Hematopoietic multipotent progenitor cell treated with erythropoietin and hydrocortisone succinate and interleukin-3 and kit ligand, for 6 days (in vitro differentiated cells): ENCODE measurements at places on chromosomes 12 and 14.
A peak's percentile ranks its signal among the peaks of the same experiment; 100 is the strongest.

GRCh38 chr14:68469208-68469713, 323.6 kb downstream of the ZFP36L1 start:
- DNase-seq = no peak

GRCh38 chr12:111101003-111101402, 180.6 kb upstream of the MYL2 start:
- DNase-seq = no peak

DNA sequence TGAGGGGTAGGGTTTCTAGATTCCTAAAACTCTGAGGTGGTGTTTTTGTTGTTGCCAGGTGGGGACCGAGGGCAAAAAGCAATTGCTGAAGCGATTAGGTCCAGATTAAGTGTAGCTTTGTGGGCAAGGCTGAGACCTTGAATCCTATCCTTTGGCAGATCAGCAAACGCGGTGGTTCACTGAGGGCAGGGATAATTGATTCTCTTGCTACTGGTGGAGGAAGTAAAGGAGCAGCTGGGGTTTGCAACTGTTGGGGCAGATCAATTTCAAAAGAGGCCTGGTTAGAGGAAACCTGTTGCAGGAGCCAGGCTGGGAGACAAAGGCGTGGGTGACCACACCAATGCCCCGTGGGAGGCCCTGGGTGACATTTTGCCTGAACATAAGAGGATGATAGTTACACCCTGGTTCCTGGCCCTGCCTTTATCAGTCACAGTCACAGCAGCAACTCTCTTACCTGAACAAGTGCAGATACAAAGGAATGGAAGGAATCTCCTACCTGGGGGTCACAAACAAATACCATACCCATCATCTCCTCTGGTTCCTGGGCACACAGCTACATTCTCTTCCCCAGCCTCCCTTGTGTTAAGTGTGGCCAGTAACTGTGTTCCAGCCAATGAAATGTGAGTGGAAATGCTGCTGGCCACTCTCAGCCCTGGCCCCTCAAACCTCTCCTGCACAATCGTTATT, 43.3 kb upstream of the RASSF3 start:
- no peak for DNase-seq

GRCh38 chr12:69275471-69275891, 36.1 kb downstream of the CPSF6 start:
- DNase-seq = no peak

GRCh38 chr12:89468648-89469326, 55.8 kb downstream of the GALNT4 start:
- peak; percentile 62 for DNase-seq

DNA sequence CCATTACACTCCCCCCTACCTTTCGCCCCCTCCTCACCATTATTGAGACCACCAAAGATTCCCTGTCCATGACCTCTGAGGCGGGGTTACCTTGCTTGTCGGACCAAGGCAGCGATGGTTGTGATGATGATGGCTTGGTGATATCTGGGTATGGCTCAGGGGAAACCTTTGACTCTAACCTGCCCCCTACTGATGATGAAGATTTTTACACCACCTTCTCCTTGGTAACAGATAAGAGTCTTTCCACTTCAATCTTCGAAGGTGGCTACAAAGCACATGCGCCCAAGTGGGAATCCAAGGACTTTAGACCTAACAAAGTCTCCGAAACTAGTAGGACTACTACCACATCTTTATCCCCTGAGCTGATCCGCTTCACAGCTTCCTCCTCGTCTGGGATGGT, 350.2 kb downstream of the DIO2 start:
- no peak for DNase-seq

GRCh38 chr12:47746523-47746922, 12.2 kb downstream of the RAPGEF3 start:
- DNase-seq = no peak
